Small intestine (tissue), 16 donors: ENCODE measurements at places on chromosomes 6 and 20. TPM values are rescaled to one million over a fixed set of nuclear protein-coding genes. Genes with fewer than 3 reads are reported as not detected.

DNA sequence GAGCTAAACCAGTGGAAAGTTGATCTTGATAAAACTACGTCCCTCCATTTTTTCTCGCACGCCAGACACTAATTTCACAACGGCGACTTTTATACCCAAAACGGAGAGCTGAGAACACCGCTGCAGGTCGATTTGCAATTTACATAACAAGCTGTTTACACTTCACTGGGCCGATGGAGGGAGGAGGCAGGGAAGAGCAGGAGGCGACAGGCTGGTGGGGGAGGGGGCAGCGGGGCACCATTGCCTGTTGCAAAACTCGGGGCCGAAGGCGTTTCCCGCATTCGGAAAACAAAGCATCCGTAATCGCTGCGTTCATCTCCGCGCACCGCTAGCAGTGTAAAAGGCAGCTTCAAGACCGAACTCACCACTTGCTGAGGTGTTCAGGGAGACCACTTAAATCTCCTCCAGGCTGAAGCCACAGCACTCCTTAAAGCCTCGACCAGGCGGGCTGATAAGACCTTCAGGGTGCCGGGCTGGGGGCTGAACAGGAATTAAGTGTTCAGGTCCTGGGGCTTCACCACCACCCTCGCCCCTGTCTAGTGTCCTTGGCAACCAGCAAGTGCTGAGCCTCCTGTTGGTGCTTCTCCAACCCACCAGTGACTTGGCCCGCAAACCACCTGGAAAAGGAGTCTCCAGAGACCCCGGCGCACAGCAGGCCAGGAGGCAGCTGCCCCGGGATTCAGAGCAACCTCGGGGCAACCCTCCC is 2.0 kb upstream of the FOXC1 start:
- no peak for DNase-seq

DNA sequence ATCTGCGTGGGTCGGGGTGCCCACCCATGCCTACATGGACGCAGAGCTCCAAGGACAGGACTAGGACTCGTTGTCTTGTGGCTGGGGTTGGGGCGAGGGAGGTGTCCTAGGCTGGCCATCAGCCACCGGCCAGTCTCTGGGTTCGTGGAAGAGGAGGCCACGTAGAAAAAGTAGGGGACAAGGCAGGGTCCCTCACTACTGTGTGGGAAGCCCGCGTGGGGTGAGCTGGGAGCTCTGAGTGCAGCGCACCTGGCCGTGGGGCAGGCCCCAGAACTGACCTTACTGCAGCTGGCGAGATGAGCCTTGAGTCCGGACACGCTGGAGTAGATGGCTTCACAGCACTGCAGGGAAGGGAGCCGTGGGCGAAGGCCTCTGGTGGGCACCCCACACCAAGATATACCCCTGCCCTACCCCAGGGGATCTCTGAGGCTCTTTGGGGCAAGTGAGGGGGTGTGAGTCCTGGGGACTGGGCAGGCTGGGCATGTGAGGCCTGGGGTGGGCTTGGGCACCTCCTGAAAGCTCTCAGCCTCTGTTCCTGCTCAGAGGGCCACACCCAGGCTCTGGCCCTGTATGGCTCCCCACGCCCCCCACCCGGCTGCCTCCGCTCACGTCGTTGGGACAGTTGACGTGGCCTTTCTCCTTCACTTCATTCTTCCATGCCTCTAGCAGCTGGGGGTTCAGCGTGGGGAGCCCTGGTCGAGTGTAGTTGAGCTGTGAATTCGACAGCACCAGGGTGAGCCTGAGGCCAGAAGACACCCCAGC is 5.6 kb upstream of the UCKL1 start:
- DNase-seq = no peak

- DNase-seq = peak; percentile 7
Measured at GRCh38 chr6:44704240-44705150, 317.0 kb downstream of the CDC5L start.

DNA sequence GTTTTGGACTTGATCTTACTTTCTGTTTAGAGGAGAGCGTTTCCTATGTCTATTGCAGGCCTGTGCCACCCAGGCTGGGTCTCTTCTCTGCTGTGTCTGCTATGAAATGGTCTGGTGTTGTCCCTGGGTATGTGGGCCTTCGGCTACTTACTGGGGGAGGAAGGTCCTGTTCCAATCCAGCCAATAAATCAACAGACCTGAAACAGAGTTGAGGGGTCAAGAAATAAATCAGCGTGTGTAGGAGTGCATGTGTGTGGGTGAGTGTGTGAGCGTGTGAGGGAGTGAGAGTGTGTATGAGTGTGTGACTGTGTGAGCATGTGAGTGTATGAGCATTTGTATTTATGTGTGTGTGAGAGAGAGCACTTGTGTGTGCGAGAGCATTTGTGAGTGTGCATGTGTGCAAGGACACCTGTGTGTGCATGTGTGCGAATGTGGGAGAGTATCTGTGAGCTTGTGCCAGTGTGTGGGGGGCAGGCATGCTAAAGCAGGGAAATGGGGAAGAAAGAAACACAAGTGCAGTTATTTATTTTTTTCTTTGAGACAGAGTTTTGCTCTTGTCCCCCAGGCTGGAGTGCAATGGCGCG is 86.3 kb upstream of the PMEPA1 start:
- no peak for DNase-seq

GRCh38 chr20:50729901-50730764 is 1.2 kb upstream of the PARD6B start:
- peak; percentile 60 for DNase-seq

DNA sequence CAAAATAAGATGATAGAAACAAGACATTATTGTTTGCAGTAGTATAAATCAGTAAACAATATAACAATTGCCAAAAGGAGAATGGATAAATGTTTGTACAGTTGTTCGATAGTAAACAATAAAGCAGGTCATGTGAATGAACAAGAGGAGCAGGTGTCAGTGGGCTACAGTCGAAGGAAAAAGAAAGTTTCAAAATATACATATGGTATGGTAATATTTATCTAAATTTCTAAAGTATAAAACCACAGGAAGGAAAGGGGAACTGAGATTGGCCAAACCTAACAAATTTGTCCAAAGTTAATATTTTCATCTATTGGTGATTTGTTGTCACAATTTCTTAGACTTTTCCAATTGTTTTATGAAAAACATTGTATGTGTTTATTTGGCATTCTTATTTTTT is 110.9 kb downstream of the SH3BGRL2 start:
- no peak for DNase-seq

DNA sequence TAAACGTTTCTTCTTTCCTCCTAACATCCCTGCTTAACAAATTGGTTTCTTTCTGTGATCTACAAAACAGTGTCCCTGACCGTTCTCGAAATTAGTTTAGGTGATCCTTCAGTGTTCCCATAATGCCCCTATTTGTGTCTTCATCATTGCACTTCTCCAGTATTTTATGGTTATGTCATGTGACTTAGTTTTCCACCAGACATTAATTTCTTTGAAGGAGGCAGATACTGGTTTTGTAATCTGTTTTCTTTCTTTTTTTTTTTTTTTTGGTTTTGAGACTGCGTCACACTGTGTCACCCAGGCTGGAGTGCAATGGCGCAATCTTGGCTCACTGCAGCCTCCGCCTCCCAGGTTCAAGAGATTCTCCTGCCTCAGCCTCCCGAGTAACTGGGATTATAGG is 49.2 kb downstream of the FAM217A start:
- no peak for DNase-seq

DNA sequence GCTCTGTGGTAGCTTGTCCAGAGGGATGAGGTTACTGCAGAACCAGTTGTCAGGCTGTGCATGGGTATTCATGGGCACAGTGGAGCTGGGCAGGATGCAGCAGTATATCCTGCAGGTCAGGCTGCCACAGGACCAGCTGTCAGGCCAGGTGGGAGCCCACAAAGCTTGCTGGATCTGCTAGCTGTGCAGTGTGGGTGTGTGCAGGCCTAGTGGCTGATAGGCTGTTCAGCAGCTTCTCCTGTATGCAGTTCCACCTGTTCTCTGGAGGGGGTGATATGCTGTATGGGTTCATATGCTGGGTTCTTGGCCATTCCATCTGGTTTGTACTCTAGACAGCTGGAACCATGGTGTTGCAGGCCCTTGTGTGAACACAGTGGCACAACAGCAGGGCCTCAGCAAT is 40.6 kb upstream of the TPD52L1 start:
- no peak for DNase-seq

GRCh38 chr6:2632368-2632767 is 118.4 kb downstream of the MYLK4 start:
- DNase-seq = no peak

- no peak for DNase-seq
Measured at GRCh38 chr6:165484178-165484889, 174.9 kb upstream of the C6orf118 start.

- no peak for DNase-seq
Measured at GRCh38 chr20:53946106-53946505, 124.3 kb downstream of the BCAS1 start.

- no peak for DNase-seq
Measured at GRCh38 chr6:124294574-124295200, 491.0 kb downstream of the NKAIN2 start.

CYP21A2 gene
- 0.81 TPM for polyA plus RNA-seq

PPP1R14C gene
- polyA plus RNA-seq = 10.7 TPM
